ENCODE measurements at places on chromosomes 12 and 14. TPM values are rescaled to one million over a fixed set of nuclear protein-coding genes. Genes with fewer than 3 reads are reported as not detected.

DNA sequence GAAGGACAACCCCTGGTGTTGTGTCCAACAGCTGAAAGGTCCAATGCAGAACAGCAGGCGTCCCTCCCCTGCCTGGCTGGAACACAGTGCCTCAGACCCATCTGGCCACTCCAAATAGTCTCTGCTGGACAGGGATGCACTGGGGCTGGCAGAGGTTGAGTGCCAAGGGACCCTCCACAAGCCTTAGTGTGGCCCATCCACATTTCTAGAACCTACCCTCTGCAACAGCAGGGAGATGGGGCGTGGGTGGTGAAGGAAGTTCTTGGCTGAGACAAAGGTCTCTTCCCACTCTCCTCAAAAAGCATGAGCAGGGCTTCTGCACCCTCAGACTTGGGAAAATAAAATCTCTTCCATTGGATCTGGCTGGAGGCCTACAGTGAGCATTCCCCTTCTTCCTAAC lies 36.5 kb downstream of the LTBP2 start:
- no peak for DNase-seq

DNA sequence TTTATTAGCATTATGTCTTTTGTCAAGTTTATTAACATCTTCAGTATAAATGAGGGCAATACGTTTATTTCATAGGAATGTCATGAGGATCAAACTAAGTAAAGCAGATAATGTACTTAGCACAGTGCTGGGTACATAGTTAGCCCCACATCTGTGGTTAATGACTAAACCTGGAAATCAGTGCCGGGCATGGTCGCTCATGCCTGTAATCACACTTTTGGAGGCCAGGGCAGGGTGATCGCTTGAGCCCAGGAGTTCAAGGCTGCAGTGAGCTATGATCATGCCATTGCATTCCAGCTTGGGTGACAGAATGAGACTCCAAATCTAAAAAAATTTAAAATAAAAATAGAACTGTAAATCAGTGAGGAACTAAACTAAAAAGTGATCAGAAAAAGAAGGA lies 44.8 kb upstream of the GUCY2C start:
- no peak for DNase-seq

Gene SYT1
- total RNA-seq = 7.4 TPM

GRCh38 chr14:41235466-41235865 lies 371.2 kb upstream of the LRFN5 start:
- DNase-seq = no peak

- no peak for DNase-seq
Measured at GRCh38 chr12:4535092-4535491, 3.6 kb upstream of the RAD51AP1 start.

DNA sequence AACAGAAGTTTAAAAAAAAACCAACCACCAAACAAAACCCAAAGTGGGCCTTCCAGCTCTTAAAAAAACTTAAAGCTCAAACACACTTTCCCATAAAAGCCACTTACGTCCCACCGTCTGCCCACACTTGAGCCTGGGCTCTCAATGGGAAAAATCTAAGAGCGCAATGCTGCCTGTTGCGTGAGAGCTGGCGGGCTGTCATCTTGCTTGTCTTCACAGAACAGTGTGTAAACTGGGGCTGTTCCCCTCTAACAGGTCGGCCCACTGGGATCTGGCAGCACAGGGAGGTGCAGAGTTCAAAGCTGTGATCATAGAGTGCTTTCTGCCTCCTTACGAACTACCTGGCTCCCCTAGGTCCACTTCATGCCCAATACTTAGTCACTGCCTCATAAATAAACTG lies 80.0 kb downstream of the DICER1 start:
- no peak for DNase-seq

Gene PLEKHG7
- total RNA-seq = not detected

GRCh38 chr12:2439332-2440100 lies 355.3 kb upstream of the FKBP4 start:
- DNase-seq = no peak

Gene ADGRD1
- total RNA-seq = not detected

All from kidney epithelial cell (primary cell).